ENCODE measurements at places on chromosomes 6 and 20.

DNA sequence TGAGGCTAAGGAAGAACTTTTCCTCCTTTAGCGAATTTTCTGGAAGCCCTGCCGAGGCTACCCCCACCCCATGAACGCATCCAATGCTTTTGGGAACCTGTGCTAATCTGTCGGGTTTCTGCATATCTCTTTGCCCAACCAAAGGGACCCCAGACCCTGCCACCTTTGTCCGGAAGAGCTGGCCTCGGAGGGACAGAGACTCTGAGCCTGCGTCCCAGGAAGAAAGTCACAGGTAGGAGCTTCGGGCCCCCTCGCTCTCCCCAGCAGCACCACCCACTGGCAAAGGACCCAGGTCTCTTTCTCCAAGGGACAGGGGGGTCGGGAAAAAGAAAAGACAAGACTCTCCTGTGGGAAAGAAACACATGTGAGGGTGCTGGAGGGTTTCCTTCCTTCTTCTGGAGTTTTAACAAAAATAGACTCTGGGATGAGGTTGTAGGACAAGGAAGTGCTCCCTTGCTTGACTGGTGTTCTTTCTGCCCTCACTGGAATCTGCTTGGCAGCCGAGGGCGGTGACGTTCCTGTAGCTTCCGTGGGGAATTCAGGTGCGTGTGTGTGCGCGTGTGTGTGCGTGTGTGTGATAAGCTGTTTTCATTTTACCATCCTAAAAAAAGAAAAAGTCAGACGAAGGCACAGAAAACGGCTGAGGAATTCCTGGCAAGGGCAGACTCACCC is 16.3 kb upstream of the FOXC1 start:
- DNase-seq = no peak

- no peak for DNase-seq
Observed at GRCh38 chr6:100447081-100447899, 17.4 kb downstream of the SIM1 start.

- DNase-seq = no peak
Observed at GRCh38 chr20:43824309-43825050, 90.2 kb upstream of the TOX2 start.

DNA sequence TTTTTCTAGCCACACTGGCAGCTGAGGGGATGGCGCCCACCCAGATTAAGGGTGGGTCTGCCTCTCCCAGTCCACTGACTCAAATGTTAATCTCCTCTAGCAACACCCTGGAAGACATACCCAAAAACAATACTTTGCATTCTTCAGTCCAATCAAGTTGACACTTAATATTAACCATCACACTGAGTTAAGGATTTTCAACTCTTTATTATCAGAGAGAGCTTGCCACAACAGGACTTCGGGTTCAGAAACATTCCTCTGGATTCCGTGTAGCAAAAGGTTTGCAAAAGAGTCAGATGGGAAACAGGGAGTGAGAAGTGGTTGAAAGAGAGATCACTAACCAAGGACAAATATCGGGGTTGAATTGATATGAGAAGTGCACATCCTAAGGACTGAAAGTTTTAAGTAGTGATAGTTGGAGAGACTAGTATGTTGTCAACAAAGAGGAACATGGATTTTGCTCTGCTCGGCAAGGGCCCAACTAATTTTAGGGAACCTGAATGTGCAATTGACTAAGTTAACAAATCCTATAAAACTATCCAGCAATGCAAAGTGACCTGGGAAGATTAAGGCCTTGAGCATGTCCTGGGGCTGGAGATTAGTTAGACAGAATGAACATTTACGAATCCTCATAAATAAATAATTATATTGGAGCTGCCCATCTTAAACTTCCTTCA is 137.0 kb upstream of the TENT5A start:
- DNase-seq = no peak

DNA sequence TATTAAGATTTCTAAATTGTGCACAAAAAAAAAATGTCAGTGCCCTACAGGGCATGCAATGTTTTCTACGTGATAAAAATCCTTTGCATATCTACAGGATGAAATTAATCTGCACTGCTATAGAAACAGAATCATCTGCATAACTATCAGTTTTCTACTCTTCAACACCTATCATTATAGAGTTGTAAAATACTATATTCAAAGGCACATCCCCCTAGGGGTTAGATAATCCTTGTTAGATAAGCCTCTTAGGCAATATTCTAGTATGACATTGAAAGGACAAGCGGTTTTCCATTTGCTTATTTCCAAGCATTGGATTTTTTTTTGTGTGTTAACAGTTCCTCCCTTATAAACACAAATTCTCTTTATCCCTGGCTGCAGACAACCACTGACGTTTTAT is 98.7 kb upstream of the LAMA2 start:
- DNase-seq = no peak

- no peak for DNase-seq
Observed at GRCh38 chr6:167303675-167304625, 12.8 kb downstream of the UNC93A start.

- no peak for DNase-seq
Observed at GRCh38 chr6:37745748-37746147, 48.1 kb upstream of the MDGA1 start.
